NCI-H1694 (cell line): ENCODE measurements at places on chromosomes 2 and 18.

DNA sequence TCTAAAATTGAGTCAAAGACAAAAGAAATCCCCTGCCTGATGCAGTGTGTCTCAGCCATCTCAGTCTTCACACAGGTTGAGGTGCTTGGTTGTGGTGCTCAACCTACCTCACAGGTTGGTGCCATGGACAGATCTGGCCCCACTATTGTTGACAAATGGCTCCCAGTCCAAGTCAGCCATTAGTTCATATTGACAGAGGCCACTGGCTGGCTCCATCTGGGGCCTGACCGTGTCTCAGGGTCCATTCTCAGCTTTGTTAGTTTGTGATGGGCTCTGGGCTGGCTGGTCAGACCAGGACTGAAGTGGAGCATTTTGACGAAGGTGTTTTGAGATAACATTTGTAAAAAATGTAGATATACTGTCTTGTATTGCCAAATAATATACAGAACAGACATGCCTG lies 36.9 kb downstream of the MRPL33 start:
- DNase-seq, result no peak

DNA sequence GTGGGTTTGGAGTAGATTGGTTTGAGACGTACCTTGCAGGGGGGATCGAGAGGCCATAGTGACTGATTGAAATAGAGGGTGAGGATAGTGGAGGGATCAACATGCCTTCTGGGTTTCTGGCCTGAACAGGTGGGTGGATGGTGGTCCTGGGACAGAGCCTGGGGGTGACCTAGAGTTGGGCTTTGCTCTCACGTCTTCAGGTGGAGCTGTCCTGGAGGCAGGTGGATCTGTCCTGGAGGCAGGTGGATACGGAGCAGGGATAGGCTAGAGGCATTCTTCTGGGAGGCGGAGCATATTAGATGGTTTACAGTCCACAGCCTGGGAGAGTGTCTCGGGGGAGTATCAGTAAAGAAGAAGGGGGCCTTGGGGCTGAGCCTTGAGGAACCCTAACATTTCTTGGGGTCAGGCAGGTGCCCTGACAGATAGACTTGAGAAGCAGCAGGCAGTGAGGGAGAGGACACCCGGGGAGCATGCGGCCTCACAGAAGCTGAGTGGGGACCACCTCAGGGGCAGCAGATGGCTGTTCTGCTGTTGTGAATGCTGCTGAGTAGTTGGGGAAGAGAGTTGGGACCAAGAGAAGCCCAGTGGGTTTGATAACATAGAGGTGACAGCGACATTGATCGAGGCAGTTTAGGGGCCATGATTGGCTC lies 1.6 kb downstream of the CAPN10 start:
- DNase-seq, result no peak

- no peak for DNase-seq
These were observed 360.8 kb downstream of the DCC start for GRCh38 chr18:52700816-52701215.

GRCh38 chr2:28269019-28269784 lies 123.5 kb upstream of the FOSL2 start:
- DNase-seq, result no peak

GRCh38 chr18:68623342-68623741 lies 91.6 kb downstream of the TMX3 start:
- peak; percentile 35 for DNase-seq

- DNase-seq, result no peak
These were observed 41.9 kb downstream of the SPTBN1 start for GRCh38 chr2:54497763-54498680.

GRCh38 chr2:96502891-96503636 lies 2.1 kb downstream of the NEURL3 start:
- no peak for DNase-seq

GRCh38 chr2:14693874-14694273 lies 61.4 kb downstream of the LRATD1 start:
- no peak for DNase-seq

GRCh38 chr2:64212346-64212745 lies 68.1 kb upstream of the PELI1 start:
- DNase-seq, result no peak

DNA sequence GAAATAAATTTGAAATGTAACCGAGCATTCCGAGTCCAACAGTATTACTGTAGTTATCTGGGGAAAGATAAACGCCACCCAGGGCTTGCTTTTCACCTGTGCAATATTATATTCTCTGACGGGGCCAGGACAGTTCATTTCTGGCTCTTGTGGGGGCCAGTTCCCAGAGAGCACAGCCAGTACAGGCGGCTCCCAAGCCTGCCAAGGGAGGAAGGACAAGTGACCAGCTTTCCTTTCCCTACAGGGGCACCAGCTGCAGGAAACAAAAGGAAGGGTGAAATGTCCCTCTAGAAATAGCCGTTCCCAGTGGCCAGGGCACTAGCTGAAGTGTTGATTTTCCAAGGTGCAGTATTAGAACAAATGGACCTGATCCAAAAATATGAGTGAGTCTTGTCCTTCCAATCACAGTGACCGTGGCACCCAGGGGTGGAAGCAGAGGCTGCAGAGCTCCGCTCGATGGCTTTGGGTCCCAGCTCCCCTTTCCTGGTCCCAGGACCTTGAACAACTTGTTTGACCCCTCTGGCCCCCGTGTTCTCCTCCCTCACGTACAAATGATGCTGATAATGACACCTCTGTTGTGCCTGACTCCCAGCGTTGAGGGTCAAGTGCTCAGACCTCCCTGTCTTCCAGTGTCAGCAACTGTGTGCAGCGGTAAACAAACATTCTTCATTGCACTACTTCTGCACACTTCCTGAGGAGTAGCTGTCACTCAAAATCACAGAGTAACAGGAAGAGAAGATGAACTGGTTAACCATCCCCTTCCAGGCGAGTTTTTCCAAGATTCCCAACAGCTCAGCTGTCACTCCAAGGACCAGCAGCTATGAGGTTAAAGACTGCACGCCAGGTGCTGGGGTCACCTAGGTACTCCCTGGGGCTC lies 40.9 kb downstream of the GYPC start:
- DNase-seq, result no peak

GRCh38 chr2:70851704-70852103 lies 16.1 kb upstream of the CD207 start:
- DNase-seq, result no peak

- no peak for DNase-seq
These were observed 33.1 kb downstream of the KIF1A start for GRCh38 chr2:240786871-240787311.

DNA sequence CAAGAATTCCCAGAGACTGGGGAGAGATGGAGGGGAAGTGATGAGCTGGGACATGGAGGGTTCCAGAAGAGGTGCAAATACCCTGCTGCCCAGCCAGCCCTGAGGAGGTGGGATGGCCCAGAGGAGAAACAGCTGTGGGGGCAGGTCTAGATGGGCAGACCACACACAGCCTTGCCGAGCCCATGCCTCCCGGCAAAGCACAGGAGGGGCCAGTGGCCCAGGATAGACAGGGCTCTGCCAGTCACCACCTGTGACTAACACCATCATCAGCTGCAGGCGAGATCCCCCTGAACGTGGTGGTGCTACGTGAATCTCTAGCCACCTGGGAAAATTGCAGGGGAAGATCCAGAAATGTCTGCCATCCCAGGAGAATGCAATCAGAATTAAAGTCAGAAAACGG lies 39.4 kb downstream of the SCTR start:
- DNase-seq, result no peak

DNA sequence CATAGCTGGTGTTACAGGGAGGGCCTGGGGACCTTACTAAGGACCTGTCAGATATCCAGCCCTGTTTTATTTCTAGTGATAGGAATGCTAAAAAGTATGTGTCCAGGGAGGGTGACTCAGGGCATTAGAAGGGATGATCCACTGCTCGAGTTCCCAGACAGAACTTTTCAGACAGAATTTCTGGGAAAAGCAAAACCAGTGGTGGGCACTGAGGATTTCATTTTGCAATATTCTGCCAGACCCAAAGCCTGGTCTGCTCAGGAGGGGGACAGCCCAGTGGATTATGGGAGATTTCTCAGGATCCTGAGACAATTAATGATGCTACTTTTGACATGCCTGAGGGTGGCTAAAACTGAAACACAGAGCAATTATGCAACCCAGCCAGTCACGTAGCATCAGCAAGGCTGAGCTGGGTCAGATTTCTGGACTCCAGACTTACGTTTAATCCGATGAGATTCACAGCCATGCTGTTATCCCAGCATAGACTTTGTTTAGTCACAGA lies 4.7 kb upstream of the KCNE4 start:
- no peak for DNase-seq

DNA sequence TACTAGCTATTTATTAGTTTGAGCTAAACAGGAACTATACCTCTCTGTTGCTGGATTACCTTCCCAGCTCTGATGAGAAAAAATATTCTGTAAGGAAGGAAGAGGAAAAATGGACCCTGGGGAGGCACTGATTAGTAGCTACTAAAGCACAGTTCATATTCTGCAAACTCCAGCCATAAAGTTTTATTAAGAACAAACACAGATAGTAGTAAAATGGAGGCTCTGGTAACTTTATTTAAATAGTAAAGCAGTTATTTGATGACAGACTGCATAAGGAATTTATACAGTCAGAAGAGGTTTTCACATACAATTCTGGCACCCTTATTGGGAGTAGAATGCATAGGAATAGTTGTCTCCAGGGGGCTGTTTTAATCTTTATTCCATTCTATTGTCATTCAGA lies 84.1 kb downstream of the XIRP2 start:
- DNase-seq, result no peak

DNA sequence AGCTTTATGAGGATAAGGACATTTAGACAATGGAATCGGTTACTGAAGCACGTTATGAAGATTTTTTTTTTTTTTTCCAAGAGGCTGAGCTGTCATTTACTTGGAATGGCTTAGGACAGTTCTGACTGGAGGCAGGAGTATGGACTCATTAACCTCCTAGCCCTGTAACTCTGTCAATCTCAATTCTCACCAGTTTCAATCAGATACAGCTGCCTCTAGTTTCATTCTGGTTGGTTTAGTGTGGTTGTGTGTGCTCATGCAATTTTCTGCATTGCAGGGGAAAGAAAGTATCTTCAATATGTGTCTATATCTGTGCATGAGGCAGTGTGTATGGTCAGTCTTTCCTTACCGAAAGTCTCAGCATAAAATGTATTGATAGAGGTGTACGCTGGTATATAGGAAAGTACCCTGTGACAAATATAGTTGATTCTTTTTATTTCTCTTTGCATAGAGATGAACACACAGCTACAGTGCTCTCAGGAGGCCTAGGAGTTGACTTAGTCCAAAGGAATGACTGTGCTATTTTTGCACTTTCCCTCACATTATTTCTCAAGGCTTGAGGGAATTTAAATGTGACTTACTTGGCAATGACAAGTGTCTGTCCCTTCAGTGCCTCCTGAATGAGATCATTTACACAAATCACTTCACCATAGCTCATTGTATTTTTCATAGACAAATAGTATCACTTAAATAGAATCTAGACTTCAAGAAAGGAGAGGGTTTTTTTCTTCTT lies 50.5 kb upstream of the GRB14 start:
- no peak for DNase-seq

GRCh38 chr2:12649602-12650400 lies 66.9 kb upstream of the TRIB2 start:
- DNase-seq, result no peak

DNA sequence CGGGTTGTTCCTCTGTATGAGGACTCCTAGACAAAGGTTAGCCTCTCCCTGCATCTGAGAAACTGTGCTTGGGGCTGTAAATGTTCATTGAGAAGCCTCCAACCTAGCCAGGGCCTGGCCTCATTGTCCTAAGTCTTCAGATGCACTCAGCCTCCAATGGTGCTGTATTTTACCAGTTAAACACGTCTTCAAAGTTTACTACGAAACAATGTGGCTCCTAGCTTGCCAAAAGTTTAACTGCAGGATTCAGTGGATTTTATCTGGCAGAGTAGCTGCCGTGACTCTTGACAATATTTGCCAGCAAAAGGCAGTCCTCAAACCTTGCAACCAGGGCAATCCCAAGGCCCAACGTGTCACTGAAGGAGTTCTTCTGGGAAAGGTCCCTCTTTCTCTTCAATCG lies 1.1 kb downstream of the PID1 start:
- no peak for DNase-seq

- no peak for DNase-seq
These were observed 25.0 kb downstream of the CELF4 start for GRCh38 chr18:37540424-37541138.

- DNase-seq, result no peak
These were observed 137.1 kb downstream of the VWC2L start for GRCh38 chr2:214547931-214548330.
